ENCODE measurements at places on chromosomes 1 and 21. TPM values are rescaled to one million over a fixed set of nuclear protein-coding genes. Genes with fewer than 3 reads are reported as not detected.
A peak's percentile ranks its signal among the peaks of the same experiment; 100 is the strongest.

Gene ZNF648
- not detected for total RNA-seq

Gene ITLN2
- not detected for total RNA-seq

Gene TMEM35B
- total RNA-seq: 22.0 TPM

Gene SYT14
- 0.27 TPM for total RNA-seq

Gene UBE2U
- total RNA-seq: not detected

Gene CYYR1
- total RNA-seq: 13.0 TPM

Gene C8B
- not detected for total RNA-seq

Gene FCRL6
- not detected for total RNA-seq

Gene AXDND1
- total RNA-seq: 0.36 TPM

DNA sequence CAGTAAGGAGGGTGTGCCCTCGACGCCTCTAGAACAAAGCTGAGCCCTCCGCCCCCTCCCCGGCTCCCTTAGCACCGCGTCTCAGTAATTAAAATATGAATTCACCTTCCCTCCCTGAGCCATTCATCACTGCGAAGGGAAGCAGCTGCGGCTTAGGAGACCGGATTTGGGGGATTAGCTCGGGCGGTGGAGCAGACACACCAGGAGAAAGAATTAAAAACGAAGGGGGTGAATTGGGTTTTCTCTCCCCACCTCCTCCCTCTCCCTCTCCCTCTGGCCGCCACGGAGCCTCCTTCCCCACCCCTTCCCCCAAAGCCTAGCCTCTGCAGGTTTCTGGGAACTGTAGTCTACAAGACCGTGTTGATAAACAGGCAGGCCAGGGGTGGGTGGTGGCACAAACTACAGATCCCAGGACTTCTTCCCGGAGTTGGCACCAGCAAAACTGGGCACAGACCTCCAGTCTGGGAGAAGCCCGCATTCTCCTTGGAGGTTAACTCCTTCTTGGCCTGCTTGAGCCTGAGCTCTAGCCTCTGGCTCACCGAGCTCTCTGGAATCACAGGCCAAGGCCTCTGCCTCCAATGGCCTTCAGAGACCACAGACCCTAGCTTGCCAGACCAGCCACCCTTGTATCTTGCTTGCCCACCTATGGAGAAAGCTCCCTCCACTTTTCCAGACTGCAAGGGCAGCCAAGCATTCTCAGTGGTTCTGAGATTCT, 10.8 kb downstream of the BLACAT1 start:
- DNase-seq: peak; percentile 93

DNA sequence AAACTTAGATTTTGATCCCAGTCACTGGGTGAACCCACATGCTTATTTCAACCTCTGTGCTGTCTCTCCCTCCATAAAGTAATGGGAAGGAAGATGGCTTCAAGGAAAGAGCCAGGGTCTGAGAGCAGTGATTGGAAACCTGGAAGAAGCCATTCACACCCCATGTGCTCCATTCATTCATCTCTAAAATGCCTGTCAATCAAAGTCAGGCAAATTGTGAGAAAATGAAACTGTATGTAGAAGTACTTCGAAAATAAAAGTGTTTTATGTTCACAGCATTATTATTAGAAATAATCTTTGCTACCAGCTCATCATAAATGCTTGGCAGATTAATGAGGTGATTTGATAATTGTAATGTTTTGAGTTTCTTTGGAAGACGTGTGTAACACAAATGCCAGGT, 61.0 kb downstream of the ACP6 start:
- DNase-seq: no peak

GRCh38 chr1:58573705-58574591, 3.1 kb downstream of the TACSTD2 start:
- no peak for DNase-seq

DNA sequence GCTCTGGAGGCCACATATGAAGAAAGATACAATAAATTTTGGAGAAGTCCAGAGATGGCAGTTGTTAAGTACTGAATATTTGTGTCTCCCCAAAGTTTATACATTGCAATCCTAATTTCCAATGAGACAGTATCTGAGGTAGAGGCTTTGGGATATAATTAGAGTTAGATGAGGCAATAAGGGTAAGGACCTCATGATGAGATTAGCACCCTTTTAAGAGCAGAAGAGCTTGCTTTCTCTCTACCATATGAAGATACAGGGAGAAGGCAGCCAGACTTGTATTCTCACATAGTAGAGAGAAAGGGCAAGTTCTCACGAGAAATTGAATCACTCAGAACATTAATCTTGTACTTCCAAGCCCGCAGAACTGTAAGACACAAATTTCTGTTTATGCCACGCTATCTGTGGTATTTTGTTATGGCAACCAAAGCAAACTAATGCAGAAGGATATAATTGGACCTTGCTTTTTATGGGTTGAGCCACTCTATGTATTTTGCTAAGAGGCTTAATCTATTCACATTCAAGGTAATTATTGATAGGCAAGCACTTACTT, 430.1 kb downstream of the KCNT2 start:
- DNase-seq: no peak

DNA sequence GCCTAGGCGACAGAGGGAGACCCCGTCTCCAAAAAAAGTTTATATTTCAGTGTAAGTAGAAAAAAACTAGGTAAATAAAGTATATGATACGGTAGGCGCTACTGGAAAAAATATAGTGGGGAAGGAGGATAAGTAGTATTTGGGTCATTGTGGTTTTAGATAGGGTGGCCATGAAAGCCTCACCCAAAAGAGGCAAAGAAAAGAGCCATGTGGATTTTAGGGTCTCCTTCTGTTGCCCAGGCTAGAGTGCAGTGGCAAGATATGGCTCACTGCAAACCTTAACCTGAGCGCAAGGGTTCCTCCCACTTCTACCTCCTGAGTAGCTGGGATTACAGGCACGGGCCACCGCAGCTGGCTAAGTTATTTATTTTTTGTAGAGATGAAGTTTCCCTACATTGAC, 17.1 kb downstream of the LEPR start:
- no peak for DNase-seq

DNA sequence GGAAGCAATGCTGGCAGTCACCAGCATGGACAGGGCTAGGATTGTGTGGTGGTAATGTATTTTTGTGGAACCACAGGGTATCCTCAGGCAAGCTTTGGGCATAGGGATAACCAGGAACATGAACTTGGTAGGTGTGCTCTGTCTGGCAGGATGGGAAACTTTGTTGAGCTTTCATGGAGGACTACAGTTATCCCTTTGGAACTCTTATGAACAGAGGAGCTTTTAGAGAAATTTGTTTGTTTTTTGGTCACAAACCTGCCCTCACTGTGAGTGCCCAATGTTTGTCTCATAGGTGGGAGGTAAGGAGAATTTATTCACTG, 54.4 kb downstream of the MACF1 start:
- no peak for DNase-seq

- DNase-seq: no peak
These were observed 11.3 kb upstream of the SYT6 start for GRCh38 chr1:114164840-114165543.

- peak; percentile 82 for DNase-seq
These were observed 18.5 kb upstream of the SLC25A34 start for GRCh38 chr1:15717418-15718125.

GRCh38 chr21:14736162-14736561, 190.0 kb upstream of the SAMSN1 start:
- no peak for DNase-seq

DNA sequence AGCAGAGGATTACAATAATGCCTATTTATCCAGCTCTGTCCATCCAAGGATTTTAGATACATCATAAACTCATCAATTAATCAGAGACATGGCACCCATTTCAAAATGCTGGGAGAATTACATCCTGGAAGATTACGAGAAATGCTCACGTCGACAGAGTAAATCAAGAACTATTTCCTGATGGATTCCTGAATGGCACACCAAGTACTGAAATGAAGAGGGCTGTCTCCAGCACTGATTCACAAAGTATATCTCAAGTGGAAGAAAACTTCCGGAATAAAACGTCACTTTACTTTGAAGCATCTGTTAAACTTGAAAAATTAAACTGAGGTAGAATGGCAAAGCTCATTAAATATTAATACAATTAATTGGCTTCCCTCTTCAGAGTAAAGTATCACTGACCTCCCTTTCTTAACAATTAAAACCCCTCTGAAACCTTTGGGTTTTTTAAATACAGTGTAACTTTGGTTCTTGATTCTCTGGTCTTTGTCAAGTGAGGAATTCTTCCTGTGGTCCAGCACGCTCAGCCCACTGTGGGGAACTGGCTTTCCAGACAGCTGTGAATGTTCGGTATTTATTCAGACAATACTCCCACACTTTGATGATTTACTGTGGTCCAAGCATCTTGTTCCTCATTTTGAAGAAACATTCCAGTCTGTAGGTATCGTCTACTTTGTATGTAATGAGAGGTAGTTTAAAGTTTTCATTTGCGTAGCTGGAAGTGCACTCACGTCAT, 288.0 kb downstream of the NFIA start:
- no peak for DNase-seq

DNA sequence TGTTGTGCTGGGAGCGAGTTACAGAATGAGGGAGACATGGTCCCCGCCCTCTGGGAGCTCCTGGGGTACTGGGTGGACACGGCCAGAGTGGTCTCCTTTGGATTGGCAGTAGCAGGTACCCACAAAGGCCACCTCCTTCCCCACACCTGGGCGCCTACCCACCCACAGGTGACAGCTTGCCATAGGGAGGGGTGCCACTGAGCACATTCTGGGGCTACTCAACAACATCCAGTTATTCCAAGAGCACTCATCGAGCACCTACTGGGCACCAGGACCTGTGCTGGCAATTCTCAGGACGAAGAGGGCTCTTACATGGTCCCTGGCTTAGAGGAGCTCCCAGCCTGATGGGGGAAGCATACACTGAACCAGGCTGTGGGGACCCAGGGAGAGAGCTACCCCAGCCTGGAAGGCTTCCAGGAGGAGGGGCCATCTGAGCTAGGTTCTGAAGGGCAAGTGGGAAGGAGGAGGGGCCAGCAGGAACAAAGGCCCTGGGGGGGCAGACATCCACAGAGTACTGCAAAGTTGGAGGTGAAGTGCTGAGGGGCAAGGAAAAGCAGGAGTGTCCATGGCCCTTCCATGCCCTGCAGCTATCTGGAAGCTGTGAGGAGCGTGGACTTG, 22.0 kb downstream of the MRPL37 start:
- DNase-seq: no peak

DNA sequence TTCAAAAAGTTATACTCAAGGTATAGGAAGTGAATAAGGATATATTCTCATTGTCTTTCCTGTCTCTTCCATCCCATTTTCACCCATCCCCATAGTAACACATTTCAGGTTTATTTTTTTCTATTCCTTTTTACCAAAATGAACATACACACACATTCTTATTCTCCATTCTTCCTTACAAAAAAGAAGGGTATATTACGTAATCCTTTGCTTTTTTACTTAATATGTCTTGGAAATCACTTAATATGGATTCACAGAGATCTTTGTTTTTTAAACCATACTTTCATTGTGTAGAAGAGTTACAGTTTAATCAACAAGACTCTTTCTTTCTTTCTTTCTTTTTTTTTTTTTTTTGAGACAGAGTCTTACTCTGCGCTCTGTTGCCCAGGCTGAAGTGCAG, 128.2 kb upstream of the BMP8A start:
- no peak for DNase-seq

GRCh38 chr1:154081386-154082126, 73.3 kb downstream of the NUP210L start:
- no peak for DNase-seq

DNA sequence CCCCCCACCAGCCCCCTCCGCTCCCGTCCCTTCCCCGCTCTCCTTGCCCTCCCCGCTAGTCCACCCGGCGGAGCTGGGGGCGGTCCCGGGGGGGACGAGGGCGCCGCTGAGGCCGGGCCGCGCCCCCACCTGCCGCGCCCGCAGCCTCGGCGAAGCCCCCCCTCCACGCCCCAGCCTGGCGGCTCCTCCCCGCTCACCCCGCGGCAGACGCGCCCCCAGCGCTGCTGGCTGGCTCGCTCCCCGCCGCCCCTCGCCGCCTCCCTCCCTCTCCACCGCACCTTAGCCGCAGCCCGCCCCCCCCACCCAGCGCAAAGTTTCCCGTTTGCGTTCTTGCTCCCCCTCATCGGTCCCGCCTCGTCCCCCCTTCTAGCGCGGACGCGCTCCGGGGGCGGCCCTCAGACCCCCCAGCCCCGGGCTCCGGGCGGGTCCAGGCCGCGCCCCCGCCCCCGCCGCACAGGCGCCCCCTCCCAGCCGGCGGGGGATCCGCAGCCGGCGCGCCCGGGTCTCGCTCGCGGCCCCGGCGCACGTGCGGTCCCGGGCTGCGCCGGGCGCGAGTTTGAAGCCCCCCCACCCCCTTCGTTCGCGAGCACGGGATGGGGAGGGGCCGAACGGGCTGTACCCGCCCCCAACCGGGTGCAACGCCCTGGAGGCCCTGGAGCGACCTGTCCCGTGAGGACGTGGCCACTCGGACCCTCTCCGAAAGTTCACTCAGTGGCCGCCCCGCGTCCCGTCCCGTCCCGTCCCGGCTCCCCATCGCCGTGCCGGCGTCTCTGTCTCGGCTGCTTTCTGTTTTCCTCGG, 623 bp downstream of the PTPRF start:
- no peak for DNase-seq

- no peak for DNase-seq
These were observed 58.0 kb downstream of the LEPR start for GRCh38 chr1:65478379-65479026.

- DNase-seq: no peak
These were observed 290.0 kb downstream of the S1PR1 start for GRCh38 chr1:101526813-101527212.

- DNase-seq: no peak
These were observed 1.0 kb downstream of the TP53BP2 start for GRCh38 chr1:223844787-223845036.

GRCh38 chr1:48644905-48645605, 131.6 kb downstream of the BEND5 start:
- no peak for DNase-seq

DNA sequence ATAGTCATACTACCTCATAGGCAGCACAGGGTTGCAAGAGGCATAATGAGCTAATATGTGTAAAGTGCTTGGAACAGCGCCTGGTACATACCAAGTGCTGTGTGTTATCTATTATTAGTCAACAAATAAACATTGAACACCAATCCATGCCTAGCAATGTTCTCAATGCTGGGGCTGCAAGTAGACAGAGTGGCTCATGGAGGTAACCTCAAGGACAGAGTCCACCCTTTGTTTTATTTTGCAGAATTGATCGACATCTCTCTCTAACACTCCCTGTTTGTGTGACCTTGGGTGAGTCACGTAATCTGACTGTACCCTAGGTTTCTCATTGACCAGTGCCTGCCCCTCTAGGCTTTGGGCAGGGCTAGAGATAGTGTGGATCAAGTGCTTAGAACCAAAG, 164.0 kb upstream of the KLHDC7A start:
- no peak for DNase-seq

DNA sequence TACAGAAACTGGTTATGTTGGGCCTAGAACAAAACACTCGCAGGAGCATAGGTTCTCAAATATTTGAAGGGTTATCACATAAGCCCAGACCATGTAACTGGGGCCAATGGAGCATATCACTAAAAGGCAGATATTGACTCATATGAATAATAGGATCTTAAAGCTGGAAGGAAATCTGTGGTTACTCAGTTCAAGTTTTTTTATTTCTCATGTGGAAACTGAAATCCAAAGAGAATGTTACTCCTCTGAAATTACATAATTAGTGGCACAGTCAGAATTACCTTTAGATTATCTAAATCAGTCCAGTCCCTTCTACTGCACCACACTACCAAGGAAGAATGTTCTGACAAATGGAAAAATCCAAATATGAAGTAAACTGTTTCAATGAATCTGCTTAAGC, 12.0 kb downstream of the SLAMF8 start:
- no peak for DNase-seq

Measured in sigmoid colon (tissue), 7 donors.